ENCODE measurements at places on chromosomes 12 and 14. TPM values are rescaled to one million over a fixed set of nuclear protein-coding genes. Genes with fewer than 3 reads are reported as not detected.

RIMBP2 gene
- total RNA-seq = 0.01 TPM

ASCL1 gene
- not detected for total RNA-seq

PLA2G1B gene
- not detected for total RNA-seq

TTC9 gene
- total RNA-seq = 1.8 TPM

CPNE6 gene
- total RNA-seq = not detected

GLIPR1L1 gene
- not detected for total RNA-seq

CDCA4 gene
- total RNA-seq = 49.1 TPM

GUCY2C gene
- total RNA-seq = 0.01 TPM

ZNF891 gene
- 0.39 TPM for total RNA-seq

BEST3 gene
- 1.1 TPM for total RNA-seq

HEBP1 gene
- 53.8 TPM for total RNA-seq

ABCD2 gene
- not detected for total RNA-seq

TOMM20L gene
- not detected for total RNA-seq

C12orf56 gene
- total RNA-seq = 0.14 TPM

APOF gene
- not detected for total RNA-seq

GLRX5 gene
- 73.5 TPM for total RNA-seq

KRT6B gene
- total RNA-seq = 0.06 TPM

KLHL33 gene
- not detected for total RNA-seq

PIWIL1 gene
- not detected for total RNA-seq

COA8 gene
- total RNA-seq = 45.8 TPM

SLC24A4 gene
- 0.10 TPM for total RNA-seq

PLBD1 gene
- total RNA-seq = 4.6 TPM

BCL2L14 gene
- total RNA-seq = not detected

Measured in A549 treated with CpdA at 1 μM for 4 hours (cell line).